ENCODE measurements at places on chromosomes 4 and X.

GRCh38 chr4:113673450-113673849, 88.1 kb downstream of the CAMK2D start:
- DNase-seq: peak; percentile 41

DNA sequence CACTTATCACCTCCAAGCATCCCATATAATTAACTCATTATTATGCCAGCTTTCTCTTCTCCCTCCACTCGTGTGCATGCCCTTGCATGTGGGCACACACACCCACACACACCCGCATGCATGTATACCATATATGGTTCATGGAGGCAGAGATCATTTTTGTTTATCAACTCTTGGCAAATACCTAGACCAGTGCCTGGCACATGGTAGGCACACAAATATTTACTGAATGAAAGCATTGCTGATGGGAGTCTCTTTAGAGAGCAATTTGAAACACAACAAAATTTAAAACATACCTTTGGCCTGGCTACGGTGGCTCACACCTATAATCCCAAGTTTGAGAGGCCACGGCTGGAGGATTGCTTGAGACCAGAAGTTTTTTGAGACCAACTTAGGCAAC, 51.1 kb upstream of the SLC10A4 start:
- no peak for DNase-seq

- DNase-seq: no peak
These were observed 75.5 kb downstream of the ANXA10 start for GRCh38 chr4:168167714-168168284.

DNA sequence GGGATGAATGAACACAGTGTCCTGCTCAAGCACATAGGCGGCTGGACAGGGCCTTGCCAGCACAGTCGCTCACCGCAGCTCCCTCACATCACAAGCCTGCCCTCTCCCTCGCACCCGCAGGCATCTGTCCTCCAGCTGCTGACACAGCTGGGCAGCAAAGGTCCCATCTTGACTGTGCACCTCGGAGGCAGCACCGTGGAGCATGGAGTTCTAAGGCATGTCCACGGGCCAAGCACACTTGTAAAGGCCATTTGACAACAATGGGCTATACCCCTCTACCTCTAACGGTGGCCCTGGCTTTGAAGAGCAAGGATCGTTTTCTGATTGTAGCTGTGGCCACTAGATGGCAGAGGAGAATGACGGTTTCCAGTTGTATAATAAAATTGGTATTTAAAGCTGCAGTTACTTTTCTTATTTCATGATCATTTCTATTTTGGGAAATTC, 53.8 kb downstream of the APLN start:
- peak; percentile 33 for DNase-seq

DNA sequence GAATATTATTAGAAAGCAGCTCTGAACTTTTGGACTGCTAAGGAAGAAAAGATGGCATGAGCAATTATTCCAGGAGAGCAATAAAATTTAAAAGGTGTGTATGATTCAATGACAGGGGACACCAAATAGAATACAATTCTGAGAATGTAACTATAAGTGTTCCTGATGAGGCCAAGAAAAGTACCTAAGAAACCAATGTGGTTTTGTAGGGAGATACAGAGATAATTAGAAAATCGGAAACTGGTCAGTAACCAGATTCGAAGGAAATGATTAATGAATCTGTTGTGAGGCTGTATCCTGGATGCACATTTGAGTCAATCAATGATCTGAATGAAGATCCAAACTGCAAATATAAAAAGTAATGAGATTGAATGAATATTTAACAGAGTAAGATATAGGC, 6.0 kb downstream of the NOA1 start:
- DNase-seq: no peak

DNA sequence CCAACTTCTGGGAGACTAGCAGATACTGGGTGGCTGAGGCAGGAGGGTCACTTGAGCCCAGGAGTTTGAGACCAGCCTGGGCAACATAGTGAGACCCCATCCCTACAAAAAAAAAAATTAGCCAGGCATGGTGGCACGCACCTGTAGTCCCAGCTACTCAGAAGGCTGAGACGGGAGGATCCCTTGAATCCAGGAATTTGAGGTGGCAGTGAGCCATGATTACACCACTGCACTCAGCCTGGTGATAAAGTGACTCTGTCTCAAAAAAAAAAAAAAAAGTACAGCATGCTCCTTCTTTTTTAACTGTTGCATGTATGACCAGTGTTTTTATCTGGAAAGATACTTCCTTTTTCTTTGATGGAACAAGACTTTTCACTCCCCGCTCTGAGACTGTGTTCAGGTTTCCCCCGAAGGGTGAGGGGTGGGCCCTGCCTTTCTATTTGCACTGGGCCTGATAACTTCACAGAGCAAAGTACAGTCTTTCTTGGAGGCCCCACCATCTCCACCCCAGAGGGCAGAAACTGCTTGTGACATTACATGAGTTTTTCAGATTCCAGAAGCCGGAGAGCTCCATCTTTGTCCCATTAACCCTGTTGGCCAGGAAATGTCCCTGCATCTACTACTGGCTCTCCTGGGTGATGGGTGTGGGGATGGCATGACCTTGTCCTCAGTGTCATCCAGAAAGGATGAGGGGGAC, 35.2 kb downstream of the NYX start:
- peak; percentile 31 for DNase-seq

DNA sequence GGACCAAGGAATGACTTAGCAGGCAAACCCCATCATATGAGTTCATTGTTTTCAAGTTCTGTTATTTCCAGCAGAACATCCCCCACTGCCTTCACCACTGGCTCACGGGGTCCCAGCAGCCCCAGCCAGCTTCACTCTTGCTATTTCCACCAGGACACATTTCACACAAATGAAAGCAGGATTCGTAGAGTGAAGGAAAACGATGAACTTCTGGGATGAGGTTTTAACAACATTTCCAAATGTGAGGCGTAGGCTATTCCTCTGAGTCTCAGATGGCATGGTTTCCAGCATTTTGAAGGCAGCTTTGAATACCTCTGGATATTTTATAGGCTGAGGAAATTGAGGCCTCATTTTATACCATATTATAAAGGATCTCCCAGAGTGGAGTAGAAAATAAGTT, 32.9 kb upstream of the EGFL6 start:
- DNase-seq: no peak

- no peak for DNase-seq
These were observed 3.2 kb upstream of the ETNPPL start for GRCh38 chr4:108766058-108766457.

GRCh38 chr4:164977243-164978164, at the start of gene TRIM61:
Gene TRIM61, minus strand, starts transcription at chr4:164977657. Its CDS starts 7,655 bp downstream, at chr4:164970002.
- DNase-seq: peak; percentile 36

- no peak for DNase-seq
These were observed 7.9 kb downstream of the TBX22 start for GRCh38 chrX:80022363-80023031.

GRCh38 chrX:42020225-42020624, 96.9 kb upstream of the CASK start:
- no peak for DNase-seq

- DNase-seq: peak; percentile 29
These were observed 6.7 kb downstream of the DOCK11 start for GRCh38 chrX:118502161-118502789.

DNA sequence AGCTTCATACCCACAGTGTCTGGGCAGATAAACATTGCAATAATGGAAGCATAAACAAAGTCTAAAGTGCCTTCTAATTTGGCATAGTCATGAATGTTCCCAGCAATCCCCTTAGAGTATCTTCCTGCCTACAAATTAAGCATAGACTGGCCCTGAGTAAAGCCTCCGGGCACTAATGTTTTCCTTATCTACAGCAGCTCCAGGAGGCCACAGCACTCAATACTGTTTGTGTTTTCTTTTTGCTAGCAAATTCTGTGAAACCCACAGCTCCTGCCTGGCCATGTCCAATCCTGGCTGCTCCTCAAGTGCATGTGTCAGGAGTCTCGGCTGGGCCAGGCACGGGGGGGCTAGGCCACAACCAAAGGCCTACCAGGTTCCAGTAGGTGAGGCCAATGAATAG, 102.7 kb upstream of the TBC1D9 start:
- peak; percentile 13 for DNase-seq

- no peak for DNase-seq
These were observed 689.1 kb upstream of the DIAPH2 start for GRCh38 chrX:95995583-95995982.

DNA sequence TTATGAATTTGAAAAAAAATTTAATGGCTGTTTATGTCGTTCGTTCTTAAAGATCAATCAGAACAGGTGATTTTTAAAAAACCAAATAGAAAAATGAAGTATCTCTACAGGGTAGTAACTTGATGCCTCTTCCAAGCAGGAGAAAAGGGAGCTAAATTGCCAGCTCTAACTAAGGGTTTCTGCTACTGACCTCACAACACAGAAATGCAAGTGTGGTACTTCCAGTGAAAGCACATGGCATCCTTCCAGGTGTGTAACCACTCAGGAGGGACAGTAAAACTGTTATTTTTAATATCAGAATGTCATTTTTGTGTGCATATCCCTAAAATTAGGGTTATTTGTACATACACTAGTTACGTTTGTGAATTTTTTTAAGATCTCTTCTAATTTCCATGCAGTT, 116.8 kb upstream of the ZCCHC13 start:
- DNase-seq: no peak

DNA sequence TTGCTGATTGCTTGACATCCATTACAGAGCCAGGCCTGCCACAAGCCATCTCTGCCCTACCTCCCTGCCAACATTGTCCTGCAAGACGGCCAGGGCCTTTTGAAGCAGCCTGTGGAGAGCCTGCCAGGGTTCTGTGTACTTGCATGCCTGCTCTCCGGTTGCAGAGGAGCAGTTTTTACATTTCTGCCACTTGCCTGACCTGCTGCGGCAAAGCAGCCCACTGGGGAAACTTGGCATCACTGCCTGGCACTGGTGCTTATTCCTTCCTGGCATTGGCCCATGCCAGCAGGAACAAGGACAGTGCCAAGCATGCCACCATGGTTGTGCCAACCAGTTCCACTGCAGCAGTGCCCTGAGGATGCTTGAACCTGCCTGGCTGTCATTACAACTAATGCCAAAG, 167.1 kb downstream of the NHS start:
- no peak for DNase-seq

- DNase-seq: no peak
These were observed 7.1 kb downstream of the TBX22 start for GRCh38 chrX:80021621-80022020.

GRCh38 chr4:94976371-94977011, 218.7 kb downstream of the BMPR1B start:
- peak; percentile 95 for DNase-seq

DNA sequence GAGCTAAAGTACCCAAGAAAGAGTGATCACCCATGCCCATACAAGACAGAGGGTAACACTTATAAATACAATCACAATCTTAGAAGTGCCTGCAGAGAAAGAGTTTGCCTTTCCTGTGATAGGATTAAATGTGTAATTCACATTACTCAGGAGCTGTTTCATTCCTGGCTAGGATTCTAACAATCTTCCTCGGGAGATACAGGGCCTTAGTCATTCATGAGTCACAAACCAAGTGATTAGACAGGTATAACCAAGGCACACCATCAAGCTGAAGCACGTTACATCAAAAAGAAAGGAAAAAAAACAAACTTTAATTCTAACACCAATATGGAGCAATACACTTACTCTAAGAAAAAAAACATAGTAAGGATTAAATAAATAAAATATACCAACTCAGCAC, 14.9 kb downstream of the ABCG2 start:
- peak; percentile 21 for DNase-seq

GRCh38 chr4:138686106-138686835, 329.3 kb upstream of the NOCT start:
- DNase-seq: no peak

GRCh38 chr4:138981930-138982390, 33.6 kb upstream of the NOCT start:
- DNase-seq: peak; percentile 78

DNA sequence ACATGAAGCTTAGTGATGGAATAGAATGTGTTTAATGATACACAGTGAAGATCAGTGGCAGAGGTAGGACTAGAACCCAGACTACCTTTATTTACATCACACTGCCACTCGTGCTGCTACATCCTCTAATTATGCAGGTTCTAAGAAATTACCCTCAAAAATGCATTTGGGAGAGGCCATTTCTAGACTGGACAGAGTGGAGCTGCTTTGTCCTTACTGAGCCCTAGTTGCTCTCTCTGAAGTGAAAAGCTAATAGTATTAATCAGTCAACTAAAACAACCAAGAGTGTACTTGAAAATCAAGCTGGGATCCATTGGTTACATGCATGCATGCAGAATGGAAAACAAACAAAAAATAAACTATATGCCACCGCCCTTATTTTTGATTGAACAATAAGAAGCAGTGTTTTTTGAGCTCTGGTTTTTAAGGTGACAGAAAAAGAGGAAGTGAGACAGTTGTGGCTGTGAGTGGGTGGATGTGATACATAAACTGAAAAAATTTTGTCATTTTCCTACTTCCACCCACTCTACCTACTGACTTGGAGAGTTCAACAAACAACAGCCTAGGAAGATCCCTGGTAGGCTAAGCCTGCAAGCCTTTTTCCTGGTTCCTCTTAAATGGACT, 6.8 kb upstream of the VSIG4 start:
- no peak for DNase-seq

DNA sequence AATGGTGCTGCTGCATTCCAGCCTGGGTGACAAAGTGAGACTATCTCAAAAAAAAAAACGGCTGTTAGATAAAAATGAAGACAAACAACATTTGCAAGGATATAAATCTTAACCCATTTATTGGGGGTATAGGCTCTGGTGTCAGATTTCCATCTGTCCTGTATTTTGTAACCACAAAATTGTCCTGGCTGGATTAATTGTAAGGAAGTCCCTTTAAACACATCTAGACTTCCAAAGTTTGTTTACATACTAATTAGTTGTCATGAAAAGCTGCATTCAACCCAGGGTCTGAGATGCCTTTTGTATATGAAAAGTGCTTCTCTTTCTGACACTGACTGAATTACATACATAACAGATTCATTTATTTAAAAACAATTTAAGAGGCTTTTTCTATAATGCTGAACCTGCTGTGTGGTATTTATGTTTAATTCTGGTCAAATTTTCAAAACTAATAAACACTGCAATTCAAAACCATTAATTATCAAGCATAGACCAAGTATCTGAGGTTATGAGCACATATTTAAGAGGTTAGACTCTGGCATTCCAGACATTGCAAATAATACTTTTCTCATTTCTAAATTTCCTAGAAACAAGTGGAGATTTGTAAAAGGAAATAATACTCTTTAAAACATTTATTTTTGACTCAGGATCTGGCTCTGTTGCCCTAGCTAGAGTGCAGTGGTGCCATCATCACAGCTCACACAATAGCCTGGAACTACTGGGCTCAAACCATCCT, 17.5 kb upstream of the UGDH start:
- no peak for DNase-seq

DNA sequence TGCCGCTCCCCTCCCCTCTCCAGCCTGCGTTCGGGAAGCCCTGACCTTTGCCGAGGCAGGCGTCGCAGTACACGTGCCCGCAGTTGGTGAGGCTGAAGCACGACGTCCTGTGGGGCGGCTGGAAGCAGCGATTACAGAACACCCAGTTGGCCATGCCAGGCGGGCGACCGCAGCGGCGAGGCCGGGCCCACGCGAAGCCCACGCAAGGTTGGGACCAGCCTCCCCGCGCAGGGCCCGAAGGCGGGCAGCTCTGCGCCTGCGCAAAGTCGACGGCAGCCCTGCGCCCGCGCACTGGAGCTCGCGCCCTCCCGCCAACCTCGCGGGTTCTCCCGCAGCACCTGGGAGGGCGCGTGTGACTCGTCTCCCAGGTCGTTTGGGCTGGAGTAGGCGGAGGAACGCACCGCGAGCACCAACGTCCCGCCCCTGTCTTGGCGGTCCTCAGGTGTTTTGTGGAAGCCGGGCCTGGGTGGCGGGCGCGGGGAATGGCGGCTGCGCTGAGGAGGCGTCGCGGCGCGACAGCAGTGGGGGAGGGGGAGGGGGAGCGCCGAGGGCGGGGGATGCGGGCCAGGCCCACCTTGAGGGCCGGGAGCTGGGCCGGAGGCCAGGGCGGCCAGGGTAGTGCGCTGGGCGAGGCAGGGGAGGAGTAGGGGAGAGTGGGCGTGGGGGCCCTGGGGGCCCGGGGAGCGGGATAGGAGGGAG, at the start of gene RNF212:
TSS of gene RNF212 (minus strand) at position 254 of the 699 bp plus-strand sequence. CDS start at position 154, 100 bp downstream.
- DNase-seq: peak; percentile 23

All from cardiac fibroblast (primary cell).